ENCODE measurements at places on chromosomes 3 and 15.

DNA sequence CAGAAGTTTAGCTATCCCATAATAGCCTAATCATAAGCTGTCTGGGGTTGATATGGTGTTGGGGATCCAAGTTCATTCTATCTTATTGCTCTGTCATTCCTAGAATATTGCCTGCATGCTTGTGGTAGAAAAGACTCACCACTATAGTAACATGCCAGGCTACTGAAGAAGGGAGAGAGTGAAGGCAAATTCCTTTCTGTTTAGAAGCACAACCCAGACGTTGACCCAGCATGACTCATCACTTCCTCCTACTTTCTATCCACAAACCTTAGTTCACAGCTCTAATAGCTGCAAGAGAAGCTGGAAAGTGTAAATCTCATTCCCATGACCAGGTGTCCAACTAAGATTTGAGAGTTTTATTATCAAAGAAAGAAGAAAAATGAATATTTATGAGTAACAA is 57.8 kb upstream of the NMD3 start:
- no peak for DNase-seq

GRCh38 chr3:46662771-46663551 is 30.5 kb downstream of the ALS2CL start:
- DNase-seq: peak; percentile 53

DNA sequence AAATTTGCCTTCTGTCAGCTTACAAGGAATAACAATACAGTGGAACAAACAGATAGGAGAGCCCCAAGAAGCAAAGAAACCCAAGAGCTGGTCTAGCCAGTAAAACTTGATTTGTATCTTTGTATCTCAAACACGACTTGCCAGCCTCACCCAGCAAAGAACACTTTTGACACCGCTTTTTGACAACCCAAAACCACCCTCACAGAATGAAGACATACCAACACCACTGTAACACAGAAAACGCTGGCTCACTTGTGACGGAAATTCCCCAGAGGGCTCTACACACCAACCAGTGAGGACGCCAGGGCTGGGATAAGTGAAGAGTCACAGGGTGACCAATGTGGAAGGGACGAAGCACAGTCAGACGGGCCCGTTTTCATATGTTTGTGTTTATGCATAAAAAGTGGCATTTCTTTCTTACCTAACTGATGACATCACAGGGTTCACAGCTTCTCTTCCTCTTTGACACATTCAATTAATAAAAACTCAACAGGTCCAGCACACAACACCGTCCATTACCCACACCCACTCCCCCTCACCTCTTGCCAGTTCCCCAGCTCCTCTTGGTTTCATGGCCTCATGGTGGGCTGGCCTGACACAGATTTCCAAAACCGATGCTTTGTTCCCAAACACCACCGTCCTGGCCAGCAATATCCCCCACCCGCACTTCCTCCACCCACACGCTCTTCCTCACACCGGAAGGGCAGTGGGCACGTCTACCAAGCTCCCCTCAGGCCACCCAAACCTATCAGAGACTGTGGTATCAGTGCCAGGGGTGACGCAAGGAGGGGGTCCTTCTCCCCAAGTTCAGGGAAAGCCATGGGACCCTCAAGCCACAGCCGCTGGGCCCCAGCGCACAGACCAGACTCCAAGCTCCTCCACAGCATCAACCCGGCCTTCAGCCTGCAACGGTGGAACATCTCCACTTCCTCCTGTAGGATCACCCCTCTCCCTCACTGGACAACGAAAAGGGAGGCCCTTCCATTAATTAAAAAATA is 94.2 kb downstream of the ADAMTS17 start:
- no peak for DNase-seq

DNA sequence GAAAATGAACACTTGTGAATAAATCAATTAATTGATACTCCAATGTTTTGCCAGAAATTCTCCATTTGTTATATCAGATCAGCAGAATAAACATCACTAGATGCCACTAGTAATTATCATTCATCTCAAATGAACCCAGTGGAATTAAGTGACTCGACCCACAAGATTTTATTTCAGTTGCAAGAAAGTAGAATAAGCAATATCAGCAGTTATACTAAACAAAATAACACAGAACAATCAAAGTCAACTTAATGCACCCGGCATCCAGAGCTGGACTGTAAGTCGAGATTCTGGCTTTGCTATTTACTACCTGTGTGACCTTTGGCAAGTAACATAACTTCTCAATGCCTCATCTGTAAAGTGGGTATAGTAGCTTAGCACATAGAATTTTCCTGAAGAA is 256.5 kb downstream of the MEIS2 start:
- DNase-seq: no peak

DNA sequence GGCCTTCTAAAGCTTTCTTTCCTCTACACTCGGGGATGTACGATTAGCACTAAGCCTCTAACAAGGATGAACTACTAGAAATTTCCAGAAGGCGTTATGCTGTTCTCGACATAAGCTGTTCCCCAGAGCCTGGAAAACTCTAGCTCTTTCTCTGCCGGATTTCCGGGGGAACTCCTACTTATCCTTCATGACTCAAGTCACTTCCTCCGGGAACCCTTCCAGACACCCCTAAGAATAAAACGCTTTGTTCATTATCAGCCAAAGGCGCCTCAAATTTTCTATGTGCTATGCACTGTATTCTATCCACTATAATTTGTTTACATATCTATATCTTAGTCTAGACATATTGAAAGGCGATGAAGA is 455 bp upstream of the SNAP23 start:
- peak; percentile 97 for DNase-seq

DNA sequence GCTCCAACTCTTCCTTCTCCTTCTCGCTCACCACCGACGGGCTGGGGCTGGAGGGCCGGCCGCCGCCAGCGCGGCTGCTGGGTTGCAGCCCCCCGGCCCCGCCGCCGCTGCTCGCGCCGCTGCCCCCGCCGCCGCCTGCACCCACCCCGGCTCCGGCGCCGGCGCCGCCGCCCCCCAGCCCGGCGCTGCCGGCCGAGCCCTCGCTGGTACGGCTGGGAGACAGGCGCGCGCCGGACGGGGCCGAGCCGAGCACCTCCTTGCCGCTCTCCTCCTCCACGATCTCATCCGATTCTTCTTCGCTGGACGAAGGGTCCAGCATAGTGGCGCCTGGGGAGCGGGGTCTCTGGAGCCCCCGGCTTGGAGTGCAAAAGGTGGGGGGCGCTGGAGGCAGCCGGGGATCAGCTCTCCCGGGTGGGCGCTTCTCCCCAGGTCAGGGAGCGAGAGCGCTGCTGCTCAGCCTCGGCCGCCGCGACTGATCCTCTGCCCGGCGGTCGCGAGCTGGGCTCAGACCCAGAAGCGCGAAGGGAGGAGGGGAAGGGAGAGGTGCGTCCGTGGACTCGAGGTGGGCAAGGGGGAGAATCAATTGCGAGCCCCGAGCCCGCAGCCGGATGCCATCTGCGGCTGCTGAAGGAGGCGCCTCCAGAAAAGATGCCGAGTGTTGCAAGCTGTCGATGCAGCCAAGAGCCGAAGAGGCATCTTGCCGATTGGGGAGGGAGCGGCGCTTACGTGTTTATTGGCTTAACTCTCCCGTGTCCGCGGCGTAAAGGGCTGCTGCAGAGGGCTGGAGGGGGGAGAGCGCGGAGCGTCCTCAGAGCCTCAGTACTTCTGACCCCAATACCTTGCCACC is at the start of gene CADPS:
Gene CADPS (minus strand): TSS at position 706 of the 847 bp plus-strand sequence. CDS start 387 bp downstream, at position 319.
- peak; percentile 24 for DNase-seq

DNA sequence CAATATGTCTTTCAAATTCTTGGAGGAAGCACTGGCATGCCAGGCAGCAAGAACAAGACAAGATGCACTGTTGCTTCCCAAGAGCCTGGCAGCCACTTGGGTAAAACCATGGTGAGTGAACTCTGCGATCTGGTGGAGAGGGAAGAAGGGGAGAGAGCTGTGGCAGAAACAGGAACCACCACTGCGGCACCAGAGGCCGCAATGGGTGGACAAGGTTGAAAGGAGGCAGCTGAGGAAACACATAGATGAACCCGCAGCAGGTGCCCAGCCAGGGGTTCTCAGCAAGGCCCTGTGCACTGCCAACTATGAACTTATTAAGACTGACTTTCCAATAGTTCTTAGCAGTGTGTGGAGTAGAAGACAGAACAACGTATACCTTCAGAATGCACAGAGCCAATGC is 48.2 kb upstream of the CCDC54 start:
- DNase-seq: no peak

GRCh38 chr3:8741581-8742261 is 8.1 kb downstream of the CAV3 start:
- no peak for DNase-seq

GRCh38 chr15:66611257-66612053 is 45.7 kb upstream of the LCTL start:
- DNase-seq: peak; percentile 34

GRCh38 chr3:135503760-135504686 is 461.5 kb upstream of the PPP2R3A start:
- peak; percentile 73 for DNase-seq

DNA sequence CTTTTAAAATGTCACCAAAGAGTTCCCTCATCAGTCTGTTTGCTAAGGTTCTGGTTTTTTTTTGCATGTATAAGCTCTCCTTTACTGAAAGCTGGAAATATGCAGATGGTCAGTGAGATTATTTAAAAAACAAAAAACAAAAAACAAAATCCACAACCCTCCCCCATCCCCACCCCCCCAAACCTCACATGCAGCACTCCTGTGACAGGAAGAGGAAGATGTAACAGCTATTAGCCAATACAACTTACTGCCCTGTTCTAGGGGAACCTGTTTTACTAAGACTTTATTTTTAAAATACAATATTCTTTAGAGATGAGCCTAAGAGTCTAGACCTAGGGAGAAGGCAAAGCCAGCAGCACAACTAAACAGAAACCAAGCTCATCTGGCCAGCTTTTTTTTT is 39.5 kb downstream of the ANP32A start:
- DNase-seq: no peak

GRCh38 chr3:189942948-189943347 is 177.7 kb downstream of the P3H2 start:
- DNase-seq: no peak

DNA sequence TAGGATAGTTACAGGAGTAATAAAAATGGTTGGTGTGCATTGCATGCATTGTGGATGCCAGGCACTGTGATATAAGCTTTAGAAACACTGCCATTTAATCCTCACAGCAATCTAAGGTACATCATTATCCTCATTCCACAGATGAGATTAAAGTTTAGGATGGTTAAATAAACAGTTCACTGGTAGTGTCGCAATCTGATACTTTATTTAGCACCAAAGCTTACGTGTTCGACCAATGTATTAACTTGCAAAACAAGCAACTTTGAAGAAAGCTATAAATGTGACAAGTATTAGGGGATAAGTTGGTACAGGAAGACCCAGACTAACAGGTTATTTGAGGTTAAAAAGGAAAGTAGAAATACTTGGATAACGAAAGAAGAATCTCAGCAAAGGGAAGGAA is 150.5 kb upstream of the ZNF385D start:
- DNase-seq: no peak

DNA sequence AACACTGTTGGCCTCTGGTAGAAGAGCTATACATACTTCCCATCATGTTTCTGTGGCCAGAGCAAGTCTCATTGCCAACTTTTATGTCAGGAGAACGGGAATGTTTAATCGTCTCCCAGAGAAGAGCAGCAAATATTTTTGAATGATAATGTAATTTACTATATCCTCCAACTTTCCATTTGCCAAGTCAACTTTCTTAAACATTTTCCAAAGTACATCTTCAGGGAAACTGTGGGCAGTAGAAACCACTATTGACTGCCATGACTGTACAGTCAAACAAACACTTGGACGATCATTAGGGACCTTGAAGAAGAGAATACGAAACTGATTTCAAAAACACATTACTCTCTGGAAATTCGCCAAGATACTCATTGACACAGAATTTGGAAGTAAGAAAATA is 201.5 kb downstream of the GABRB3 start:
- no peak for DNase-seq

DNA sequence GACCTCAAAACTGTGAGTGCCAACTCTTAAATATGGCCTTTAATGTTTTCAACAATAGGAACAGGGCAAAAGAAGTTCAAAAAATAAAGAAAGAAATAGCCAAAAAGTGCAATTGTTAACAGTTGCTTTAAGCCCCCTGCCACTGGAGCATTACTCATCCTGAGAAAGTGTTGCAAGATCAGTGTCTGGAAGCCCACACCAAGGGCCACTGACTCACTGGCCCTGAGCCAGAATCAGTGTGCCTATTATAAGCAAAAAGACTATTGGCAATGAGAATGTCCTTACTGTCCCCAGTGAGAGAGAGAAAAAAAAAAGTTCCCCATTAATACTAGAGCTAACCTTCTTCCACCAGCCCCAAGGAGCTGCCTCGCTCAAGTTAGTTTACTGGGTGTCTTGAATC is 480.1 kb upstream of the ZNF385D start:
- no peak for DNase-seq

DNA sequence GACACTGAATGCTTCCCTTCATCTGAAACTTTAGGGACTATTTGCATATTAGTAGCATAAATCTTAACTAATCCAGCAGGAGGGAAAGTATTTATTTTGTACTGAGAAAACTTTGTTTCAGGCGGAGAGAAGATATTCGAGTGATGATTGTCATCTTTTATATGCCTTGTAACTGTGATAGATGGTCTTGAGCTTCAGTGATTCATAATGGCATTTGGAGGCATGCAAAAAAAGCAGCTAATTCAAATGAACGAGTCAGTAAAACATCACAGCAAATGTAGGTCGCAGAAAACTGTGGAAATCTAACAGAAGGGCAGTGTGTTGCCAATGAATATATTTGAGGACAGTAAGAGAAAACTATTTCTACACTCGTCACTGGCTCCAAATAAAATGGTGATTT is 643.7 kb upstream of the NAALADL2 start:
- DNase-seq: no peak

- no peak for DNase-seq
Measured at GRCh38 chr3:142087676-142088075, 61.7 kb downstream of the TFDP2 start.

- no peak for DNase-seq
Measured at GRCh38 chr15:74302821-74303359, 64.6 kb downstream of the CYP11A1 start.

GRCh38 chr3:52600258-52600657 is 63.9 kb downstream of the UQCC5 start:
- no peak for DNase-seq

GRCh38 chr15:61146091-61146930 is 82.8 kb downstream of the RORA start:
- DNase-seq: no peak

DNA sequence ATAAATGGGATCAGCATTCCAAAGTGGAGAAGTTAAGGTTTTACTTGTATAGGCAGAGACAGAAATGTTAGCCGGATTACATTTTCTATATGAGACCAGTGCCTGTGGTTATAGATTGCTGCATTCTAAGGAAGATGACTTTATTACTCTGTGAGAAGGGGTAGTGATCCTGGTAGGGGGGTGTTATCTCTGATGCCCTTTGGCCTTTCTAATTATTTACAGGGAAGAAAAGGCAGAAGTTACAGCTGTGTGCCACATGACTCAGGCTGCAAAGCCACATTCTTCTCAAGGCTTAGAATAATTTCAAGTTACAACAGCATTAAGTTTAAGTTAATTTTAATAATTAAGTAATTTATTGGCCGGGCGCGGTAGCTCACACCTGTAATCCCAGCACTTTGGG is 2.2 kb upstream of the TMC3 start:
- DNase-seq: no peak

- DNase-seq: no peak
Measured at GRCh38 chr15:79071901-79072300, 18.7 kb downstream of the RASGRF1 start.
